ENCODE measurements at places on chromosomes 1 and 21.

GRCh38 chr1:207333009-207333600 lies 11.6 kb downstream of the CD55 start:
- peak overlapping the region; percentile 2 for H3K27ac ChIP-seq
- peaks cover 90% of the 10 kb centered on the region for H3K36me3 ChIP-seq
- no peak overlapping the region for H3K4me3 ChIP-seq
- H3K27me3 ChIP-seq: peaks cover 2% of the 10 kb centered on the region
- peaks cover 56% of the 10 kb centered on the region for H3K4me1 ChIP-seq
- DNase-seq: no peak

GRCh38 chr1:54353959-54354358 lies 52.2 kb downstream of the SSBP3 start:
- H3K36me3 ChIP-seq: peaks cover 5% of the 10 kb centered on the region
- DNase-seq: no peak
- H3K4me1 ChIP-seq: peaks cover 40% of the 10 kb centered on the region
- H3K4me3 ChIP-seq: no peak overlapping the region
- no peaks in the 10 kb centered on the region for H3K27me3 ChIP-seq
- H3K27ac ChIP-seq: no peak overlapping the region

- no peaks in the 10 kb centered on the region for H3K27me3 ChIP-seq
- no peak for DNase-seq
Measured at GRCh38 chr1:111776391-111776790, 20.7 kb downstream of the DDX20 start.

GRCh38 chr1:203408486-203409481 lies 57.9 kb upstream of the FMOD start:
- H3K4me3 ChIP-seq: no peak overlapping the region
- no peaks in the 10 kb centered on the region for H3K4me1 ChIP-seq
- H3K27me3 ChIP-seq: peaks cover 62% of the 10 kb centered on the region
- DNase-seq: no peak
- no peaks in the 10 kb centered on the region for H3K36me3 ChIP-seq
- H3K27ac ChIP-seq: no peak overlapping the region

DNA sequence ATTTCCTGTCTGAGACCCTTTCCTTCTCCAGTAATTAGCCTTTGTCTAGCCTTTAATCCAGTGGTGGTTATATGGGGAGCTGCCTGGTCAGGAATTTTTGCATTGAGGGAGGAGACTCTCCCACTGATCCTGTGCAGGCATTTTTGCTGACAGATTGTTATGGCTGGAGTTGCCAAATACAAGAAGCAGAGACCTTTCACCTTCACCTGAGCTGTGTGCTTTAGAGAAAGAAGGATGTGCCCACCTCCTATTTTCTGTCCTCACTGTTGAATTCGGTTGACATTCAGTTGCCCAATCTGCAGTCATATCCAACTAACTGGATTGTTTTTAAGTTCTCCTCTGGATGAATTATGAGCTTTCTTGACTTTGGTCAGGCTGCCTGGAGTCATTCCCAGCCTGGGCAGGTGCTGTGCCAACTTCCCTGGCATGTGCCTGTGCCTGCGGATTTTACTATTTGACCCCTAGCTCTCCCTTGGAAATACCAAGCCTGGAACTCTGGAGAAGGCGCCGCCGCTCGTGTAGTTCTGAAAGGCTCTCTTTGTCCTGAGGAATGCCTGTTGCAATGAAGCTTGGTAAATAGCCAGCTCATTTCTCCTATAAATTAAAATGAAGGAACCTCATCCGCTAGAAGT lies 143.9 kb downstream of the NOS1AP start:
- no peaks in the 10 kb centered on the region for H3K4me1 ChIP-seq
- H3K4me3 ChIP-seq: no peak overlapping the region
- DNase-seq: no peak
- peaks cover 10% of the 10 kb centered on the region for H3K27me3 ChIP-seq
